ENCODE measurements at places on chromosomes 6 and 20. TPM values are rescaled to one million over a fixed set of nuclear protein-coding genes. Genes with fewer than 3 reads are reported as not detected.

- peak; percentile 92 for ATAC-seq
Measured at GRCh38 chr6:150720774-150721233, 121.1 kb downstream of the PLEKHG1 start.

DNA sequence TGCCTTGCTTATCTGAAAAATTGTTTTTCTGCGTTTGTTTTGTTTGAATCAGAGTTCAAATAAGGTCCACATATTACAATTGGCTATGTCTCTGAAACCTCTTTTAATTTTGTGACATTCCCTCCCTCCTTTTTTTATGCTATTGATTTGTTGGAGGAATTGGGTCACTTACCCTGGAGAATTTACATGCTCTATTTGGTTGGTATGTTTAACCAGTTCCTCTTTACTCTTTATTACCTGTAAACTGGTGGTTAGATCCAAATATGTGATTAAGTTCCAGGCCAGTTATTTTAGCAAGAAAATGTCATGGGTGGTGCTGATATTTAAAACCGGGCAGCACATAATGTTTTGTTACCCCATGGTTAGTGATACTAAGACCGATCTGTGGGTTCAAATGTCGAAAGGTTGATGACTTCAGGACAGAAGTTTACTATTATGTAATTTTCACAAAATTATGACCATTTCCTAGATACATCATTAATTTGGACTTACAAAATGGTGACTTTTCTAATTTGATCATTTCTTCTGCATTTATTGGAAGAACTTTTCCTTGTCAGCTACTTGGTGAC, 77.3 kb downstream of the KIZ start:
- ATAC-seq, result no peak

DNA sequence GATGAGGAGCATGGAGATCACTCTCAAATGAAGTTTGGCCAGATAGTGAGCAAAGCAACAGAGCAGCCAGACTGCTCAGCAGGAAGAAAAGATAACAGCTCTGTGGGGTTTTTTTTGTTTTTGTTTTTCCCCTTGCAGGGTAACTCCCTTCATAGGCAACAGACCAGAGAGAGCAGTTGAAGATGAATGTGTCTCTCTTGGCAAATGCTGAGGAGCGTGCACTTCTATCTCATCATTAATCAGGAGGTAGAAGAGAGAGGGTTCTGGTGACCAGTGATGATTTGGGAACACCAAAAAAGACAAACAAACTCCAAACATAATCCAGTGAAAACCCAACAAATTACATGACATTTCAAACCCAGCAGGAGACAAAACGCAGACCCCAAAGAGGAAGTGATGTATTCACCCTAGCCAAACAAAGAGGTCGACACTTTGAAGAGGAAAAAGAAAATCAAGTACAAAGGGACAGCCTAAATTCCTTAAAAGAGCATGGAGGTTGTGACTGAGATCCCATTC, 66.2 kb upstream of the RREB1 start:
- ATAC-seq, result no peak

- no peak for ATAC-seq
Measured at GRCh38 chr20:23643659-23644058, 5.9 kb upstream of the CST3 start.

DNA sequence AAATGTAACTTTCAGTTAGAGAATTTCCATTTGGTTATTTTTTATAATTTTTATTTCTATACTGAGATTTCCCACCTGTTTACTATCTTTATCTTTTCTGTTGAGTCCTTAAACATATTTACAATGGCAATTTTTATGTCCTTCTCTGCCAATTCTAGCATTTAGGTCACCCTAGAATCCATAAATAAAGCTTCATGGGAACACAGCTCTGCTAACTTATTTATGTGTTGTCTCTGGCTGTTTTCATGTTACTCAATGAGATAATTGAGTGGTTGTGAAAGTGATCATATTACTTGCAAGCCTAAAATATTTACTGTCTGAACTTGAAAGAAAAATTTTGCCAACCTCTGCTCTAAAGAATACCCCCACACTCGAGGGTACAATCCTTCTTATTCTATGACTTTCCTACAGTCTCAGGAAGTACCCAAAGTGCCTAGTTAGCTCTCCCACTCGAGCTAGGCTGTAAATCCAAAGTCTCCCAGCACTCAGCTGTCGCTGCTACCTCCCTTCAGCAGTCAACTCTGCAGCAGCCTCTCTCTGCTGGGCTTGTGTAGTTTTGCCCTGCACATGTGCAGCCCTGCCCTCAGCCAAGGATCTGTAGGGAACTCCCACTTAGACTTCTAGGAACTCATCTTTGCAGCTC, 53.5 kb upstream of the GCLC start:
- ATAC-seq, result no peak

DNA sequence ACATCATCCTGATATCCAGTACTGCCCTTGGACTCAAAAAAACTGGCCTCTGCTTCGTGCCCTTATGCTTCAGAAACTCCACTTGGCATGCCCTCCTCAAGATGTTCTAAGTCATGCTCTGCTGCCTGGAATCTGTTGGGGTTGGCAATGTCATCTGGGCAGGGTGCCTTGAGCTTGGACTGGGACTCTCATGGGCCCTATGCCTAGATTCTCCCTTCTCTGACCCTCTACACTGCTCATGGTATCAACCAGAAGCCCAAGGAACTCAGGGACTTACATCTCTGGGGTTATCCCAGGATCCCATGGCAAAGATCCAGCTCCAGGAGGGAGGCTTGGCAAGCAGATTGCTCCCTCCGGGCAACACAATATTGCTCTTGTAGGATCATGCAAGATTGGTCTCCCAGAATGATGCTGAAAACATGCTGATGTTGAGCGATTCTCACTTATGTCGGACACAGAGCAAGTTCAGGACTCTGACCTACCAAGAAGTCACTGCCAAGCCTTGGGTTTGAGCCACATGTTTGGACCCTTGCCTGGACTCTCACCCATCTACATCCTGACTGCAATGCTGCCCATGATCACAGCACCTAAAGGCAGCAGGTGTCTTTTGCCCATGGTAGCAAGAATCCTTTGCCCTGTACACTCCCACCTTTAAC, 88.8 kb downstream of the ADAT2 start:
- no peak for ATAC-seq

GRCh38 chr6:37589941-37590340, 90.2 kb upstream of the CCDC167 start:
- no peak for ATAC-seq

GRCh38 chr20:8986631-8987030, 82.3 kb upstream of the PLCB4 start:
- ATAC-seq, result no peak

DNA sequence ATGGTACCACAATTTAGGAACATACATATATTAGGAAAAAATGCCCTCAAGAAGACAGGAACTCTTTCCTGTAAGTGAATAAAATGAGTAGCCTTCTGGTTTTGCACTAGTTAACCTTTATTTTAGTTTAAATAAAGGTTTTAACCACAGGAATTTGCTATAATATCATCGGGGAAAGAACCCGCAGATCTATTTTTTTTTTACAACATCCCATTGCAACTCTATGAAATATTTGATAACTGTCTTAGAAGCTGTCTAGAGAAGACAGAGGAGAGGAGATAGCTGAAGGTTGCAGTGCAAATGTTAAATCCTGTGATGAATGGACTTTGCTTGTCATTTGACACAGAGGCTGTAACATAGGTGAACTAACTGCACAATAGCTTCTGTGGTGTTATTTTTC, 69.5 kb downstream of the TINAG start:
- ATAC-seq, result no peak

The CMTR1 gene
- total RNA-seq, result 51.8 TPM

The MEP1A gene
- total RNA-seq, result not detected

The FBXL4 gene
- 12.9 TPM for total RNA-seq

The VIP gene
- not detected for total RNA-seq

The HLA-DOA gene
- total RNA-seq, result 0.56 TPM

The EYA2 gene
- total RNA-seq, result 0.16 TPM

The HLA-DRA gene
- total RNA-seq, result 170 TPM
